ENCODE measurements at places on chromosomes 5 and 9.
A peak's percentile ranks its signal among the peaks of the same experiment; 100 is the strongest.

- peak overlapping the region; percentile 100 for H3K27ac ChIP-seq
- H3K4me1 ChIP-seq, result peaks cover 21% of the 10 kb centered on the region
- H3K4me3 ChIP-seq, result peak overlapping the region; percentile 85
- H3K36me3 ChIP-seq, result no peaks in the 10 kb centered on the region
These were observed 2.8 kb downstream of the IL6ST start for GRCh38 chr5:55991768-55992486.

DNA sequence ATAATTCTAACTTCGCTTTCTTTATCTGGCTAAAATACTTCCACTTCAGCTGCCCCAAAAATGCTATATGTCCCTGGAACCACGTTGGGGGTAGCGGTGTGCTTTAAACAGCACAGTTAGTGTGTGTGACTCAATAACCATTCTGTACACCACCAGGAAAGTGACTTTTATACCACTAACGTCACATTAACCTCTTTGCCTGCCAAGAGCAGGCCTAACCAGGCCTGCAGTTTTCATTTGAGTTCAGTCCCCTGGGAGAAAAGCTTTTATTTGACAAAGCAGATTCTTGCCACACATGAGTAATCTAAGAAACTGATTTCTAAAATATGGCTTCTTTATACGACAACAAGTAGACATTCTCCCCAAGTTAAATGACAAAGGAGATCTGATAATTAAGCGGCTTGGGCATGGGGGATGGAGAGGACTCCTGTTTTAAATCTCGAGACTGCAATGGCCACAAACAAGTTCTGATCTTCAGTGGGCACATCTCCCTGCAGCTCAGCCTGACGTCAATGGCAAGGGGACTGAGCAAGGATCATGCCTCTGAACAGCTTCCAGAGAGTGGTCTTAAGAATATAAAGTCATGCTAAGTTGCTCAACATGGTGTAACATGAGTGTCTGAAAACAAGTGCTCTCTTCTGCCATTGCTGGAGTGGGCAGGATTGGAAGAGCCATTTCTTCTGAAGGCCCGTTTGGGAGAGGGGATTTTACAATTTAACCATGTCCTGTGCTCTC is 91.8 kb downstream of the GLIS3 start:
- no peaks in the 10 kb centered on the region for H3K27me3 ChIP-seq
- no peak for DNase-seq
- no peak overlapping the region for H3K4me3 ChIP-seq
- no peak overlapping the region for H3K27ac ChIP-seq
- peaks cover 6% of the 10 kb centered on the region for H3K4me1 ChIP-seq
- no peaks in the 10 kb centered on the region for H3K36me3 ChIP-seq

- H3K36me3 ChIP-seq, result no peaks in the 10 kb centered on the region
- no peak overlapping the region for H3K4me3 ChIP-seq
- no peaks in the 10 kb centered on the region for H3K4me1 ChIP-seq
- no peak overlapping the region for H3K27ac ChIP-seq
These were observed 38.2 kb downstream of the PAPPA start for GRCh38 chr9:116191576-116192415.

GRCh38 chr5:39772307-39772706 is 347.5 kb upstream of the DAB2 start:
- no peak overlapping the region for H3K4me3 ChIP-seq
- no peak for DNase-seq
- no peaks in the 10 kb centered on the region for H3K27me3 ChIP-seq

DNA sequence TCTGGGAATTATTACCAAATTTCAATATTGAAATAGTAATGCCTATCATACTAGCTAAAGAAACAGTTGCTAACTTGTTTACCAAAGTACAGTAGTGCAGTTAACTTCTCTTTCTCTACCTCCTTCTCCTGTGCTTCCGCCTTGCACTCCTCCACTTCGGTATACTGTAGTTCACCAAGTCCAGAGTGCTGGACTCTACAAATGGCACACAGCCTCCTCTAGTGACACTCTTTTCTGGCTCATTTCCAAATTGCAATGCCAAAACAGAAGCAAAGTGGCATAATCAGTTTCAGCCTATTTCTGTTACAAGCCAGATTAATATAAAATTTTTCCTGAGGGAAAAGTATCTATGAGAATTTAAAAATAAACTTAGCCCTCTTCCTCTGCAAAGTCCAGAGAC is 86.0 kb upstream of the RASGRF2 start:
- DNase-seq, result no peak
- no peak overlapping the region for H3K4me3 ChIP-seq
- peaks cover 3% of the 10 kb centered on the region for H3K36me3 ChIP-seq
- H3K27me3 ChIP-seq, result no peaks in the 10 kb centered on the region

DNA sequence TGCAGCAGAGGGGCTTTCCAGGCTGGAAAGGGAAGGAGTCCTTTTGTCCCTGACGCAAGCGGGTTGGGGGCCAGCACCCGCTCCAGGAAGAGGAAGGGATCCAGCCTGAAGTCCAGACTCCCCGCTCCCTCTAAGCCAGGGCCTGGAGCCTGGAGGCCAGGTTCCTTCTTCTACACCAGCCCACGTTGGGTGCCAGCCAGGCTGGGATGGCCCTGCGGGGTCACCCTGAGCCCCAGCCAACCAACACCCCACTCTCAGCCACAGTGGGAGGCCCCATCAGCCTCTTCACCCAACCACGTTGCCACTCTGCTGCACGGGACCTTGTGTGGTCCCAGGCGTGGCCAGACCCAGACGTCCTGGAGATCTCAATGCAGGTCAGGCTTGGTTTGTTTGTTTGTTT is 970 bp upstream of the FUT7 start:
- H3K4me1 ChIP-seq, result peaks cover 54% of the 10 kb centered on the region
- H3K27me3 ChIP-seq, result no peaks in the 10 kb centered on the region
- no peaks in the 10 kb centered on the region for H3K36me3 ChIP-seq
- H3K27ac ChIP-seq, result peak overlapping the region; percentile 79
- peak overlapping the region; percentile 13 for H3K4me3 ChIP-seq
- no peak for DNase-seq

GRCh38 chr9:90903766-90904424 is 102.3 kb downstream of the SYK start:
- no peaks in the 10 kb centered on the region for H3K27me3 ChIP-seq
- no peaks in the 10 kb centered on the region for H3K4me1 ChIP-seq
- H3K36me3 ChIP-seq, result no peaks in the 10 kb centered on the region
- DNase-seq, result no peak
- no peak overlapping the region for H3K27ac ChIP-seq

DNA sequence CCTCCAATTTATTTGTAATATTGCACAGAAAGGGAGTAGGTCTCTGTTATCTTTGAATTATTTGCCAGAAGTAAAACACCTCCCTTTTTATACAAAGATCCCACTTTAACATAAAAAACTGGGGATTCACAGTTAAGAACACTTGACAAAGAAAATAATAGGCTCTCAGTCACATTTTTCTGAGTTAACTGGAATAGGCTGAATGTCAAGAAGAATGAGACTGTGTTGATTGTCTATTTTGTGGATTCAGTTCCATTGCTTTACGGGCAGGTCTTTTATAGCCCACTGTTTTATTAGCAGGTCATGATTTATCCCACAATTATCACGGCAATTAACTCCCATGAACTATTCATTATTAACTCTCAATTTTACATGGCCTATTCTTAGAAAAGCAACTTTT is 427.4 kb downstream of the CTNND2 start:
- no peaks in the 10 kb centered on the region for H3K27me3 ChIP-seq
- DNase-seq, result no peak
- no peaks in the 10 kb centered on the region for H3K36me3 ChIP-seq
- no peaks in the 10 kb centered on the region for H3K4me1 ChIP-seq

DNA sequence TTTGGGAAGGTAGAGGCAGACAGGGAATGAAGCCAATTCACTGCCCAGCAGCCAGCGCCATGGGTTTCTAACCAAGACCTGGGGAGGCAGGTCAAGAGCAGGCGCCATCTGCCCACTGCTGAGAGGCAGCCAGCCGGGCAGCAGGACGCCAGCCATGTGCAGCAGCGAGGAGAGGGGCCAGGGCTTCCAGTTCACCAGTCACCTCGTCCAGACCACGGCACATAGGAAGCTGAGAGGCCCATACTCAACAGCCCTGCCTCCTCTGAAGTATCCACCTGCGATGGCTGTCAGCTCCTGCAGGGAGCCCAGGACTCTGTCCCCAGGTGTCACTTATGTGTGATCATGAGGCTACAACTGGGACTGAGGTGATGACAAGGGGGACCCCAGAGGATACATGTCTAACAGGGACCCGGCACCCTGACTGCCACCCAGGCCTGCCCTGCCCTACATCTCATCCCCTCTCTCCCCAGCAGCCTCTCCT is 30.1 kb downstream of the IPPK start:
- no peaks in the 10 kb centered on the region for H3K27me3 ChIP-seq
- no peak for DNase-seq
- peaks cover 78% of the 10 kb centered on the region for H3K36me3 ChIP-seq
- H3K4me1 ChIP-seq, result no peaks in the 10 kb centered on the region
- H3K4me3 ChIP-seq, result no peak overlapping the region

DNA sequence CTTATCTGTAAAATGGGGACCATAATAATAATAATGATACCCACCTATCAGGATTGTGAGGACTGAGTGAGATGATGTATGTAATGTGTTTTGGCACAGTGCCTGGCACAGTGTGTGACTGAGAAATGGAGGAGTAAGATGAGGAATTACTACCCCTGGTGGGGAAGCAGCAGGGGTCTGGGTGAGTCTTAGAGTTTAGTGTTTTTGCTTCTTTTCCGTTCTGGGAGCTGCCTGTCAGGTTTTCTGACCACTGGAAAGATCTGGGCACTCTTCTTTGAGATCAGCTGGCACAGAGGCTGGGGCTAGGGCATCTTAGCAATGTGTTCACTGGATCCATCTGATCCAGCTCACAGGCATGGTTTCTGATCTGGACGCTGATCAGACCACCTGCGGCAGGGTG is 8.5 kb downstream of the LCP2 start:
- no peak overlapping the region for H3K27ac ChIP-seq
- H3K4me3 ChIP-seq, result no peak overlapping the region

- DNase-seq, result no peak
- no peaks in the 10 kb centered on the region for H3K27me3 ChIP-seq
- H3K4me3 ChIP-seq, result no peak overlapping the region
These were observed 299.2 kb downstream of the BNC2 start for GRCh38 chr9:16571127-16571802.

DNA sequence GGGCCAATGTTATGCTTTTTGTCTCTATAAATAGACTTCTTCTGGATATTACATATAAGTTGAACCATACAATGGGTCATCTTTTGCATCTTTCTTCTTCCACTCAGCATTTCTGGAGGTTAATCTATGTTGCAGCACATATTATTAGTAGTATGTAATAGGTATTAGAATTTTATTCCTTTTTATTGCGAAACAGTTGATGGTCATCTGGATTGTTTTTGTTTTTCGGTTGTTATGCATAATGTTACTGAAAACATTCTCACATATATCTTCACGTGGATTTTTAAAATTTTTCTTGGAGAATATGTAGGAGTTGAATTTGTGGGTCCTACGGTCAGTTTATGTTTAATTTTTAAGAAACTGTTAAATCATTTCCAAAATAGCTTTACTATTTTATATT is 466.8 kb downstream of the SLCO4C1 start:
- H3K27ac ChIP-seq, result no peak overlapping the region
- H3K36me3 ChIP-seq, result no peaks in the 10 kb centered on the region
- no peaks in the 10 kb centered on the region for H3K27me3 ChIP-seq
- H3K4me1 ChIP-seq, result no peaks in the 10 kb centered on the region
- no peak for DNase-seq
- no peak overlapping the region for H3K4me3 ChIP-seq

DNA sequence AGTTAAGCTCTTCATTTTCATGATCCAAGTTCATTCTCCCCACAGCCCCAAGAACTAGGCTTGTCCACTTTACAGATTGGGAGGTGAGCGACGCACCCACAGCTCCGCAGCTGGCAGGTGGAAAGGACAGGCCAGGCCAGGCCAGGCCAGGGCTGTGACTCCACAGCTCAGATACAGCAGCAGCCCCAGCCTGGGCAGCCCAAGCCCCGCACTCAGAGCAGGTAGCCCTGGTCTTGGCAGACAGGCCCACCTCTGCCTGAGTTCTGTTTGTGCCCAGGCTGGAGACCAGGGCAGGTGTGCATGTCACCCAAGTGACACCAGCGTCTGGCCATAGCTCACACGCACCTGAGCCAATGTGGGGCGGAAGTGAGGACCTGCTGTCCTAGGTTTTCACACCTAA is 124.7 kb downstream of the WNK2 start:
- no peaks in the 10 kb centered on the region for H3K27me3 ChIP-seq
- H3K4me3 ChIP-seq, result no peak overlapping the region
- H3K27ac ChIP-seq, result no peak overlapping the region
- H3K36me3 ChIP-seq, result no peaks in the 10 kb centered on the region

- H3K4me1 ChIP-seq, result no peaks in the 10 kb centered on the region
- no peaks in the 10 kb centered on the region for H3K36me3 ChIP-seq
- H3K4me3 ChIP-seq, result no peak overlapping the region
- no peak for DNase-seq
- H3K27ac ChIP-seq, result no peak overlapping the region
These were observed 41.5 kb upstream of the MAP1B start for GRCh38 chr5:72065751-72066255.

GRCh38 chr5:94788527-94788926 is 170.1 kb downstream of the SLF1 start:
- no peak for DNase-seq
- H3K27ac ChIP-seq, result no peak overlapping the region
- peaks cover under 1% of the 10 kb centered on the region for H3K4me1 ChIP-seq
- no peak overlapping the region for H3K4me3 ChIP-seq
- H3K27me3 ChIP-seq, result no peaks in the 10 kb centered on the region

DNA sequence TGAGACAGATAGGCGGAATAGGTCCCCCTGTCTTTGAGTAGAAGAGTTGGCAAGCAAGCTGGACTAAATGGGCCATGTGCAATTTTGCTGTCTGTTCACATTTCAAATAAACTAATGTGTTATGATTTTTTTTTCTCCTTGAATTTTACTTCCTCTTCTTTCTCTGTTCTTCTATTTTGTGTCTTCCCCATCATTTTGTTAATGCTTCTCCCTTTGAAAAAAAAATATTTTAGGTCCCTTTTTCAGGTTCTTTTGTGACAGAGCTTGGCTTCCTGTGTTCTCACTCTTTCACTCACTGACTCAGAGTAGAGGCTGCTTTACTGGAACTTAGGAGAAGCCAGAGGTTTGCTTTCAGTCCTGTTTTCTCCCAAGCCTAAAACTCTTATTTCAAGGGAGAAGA is 48.1 kb downstream of the PTCD2 start:
- H3K4me3 ChIP-seq, result no peak overlapping the region
- H3K27ac ChIP-seq, result no peak overlapping the region
- H3K4me1 ChIP-seq, result peaks cover 6% of the 10 kb centered on the region
- H3K36me3 ChIP-seq, result no peaks in the 10 kb centered on the region

GRCh38 chr9:136093346-136093986 is 1.6 kb downstream of the NACC2 start:
- no peak for DNase-seq
- peaks cover 55% of the 10 kb centered on the region for H3K4me1 ChIP-seq
- H3K27ac ChIP-seq, result peak overlapping the region; percentile 90

- H3K4me1 ChIP-seq, result no peaks in the 10 kb centered on the region
- H3K27me3 ChIP-seq, result no peaks in the 10 kb centered on the region
- no peak overlapping the region for H3K27ac ChIP-seq
- peak; percentile 34 for DNase-seq
These were observed 51.2 kb downstream of the MRPS27 start for GRCh38 chr5:72268753-72269410.

GRCh38 chr9:37017546-37017945 is 16.5 kb downstream of the PAX5 start:
- H3K36me3 ChIP-seq, result no peaks in the 10 kb centered on the region
- no peak overlapping the region for H3K4me3 ChIP-seq
- no peaks in the 10 kb centered on the region for H3K27me3 ChIP-seq
- no peaks in the 10 kb centered on the region for H3K4me1 ChIP-seq
